Memory B cell (primary cell): ENCODE measurements at places on chromosomes 4 and X.

- no peak for DNase-seq
Measured at GRCh38 chr4:173410079-173410478, 11.2 kb upstream of the SCRG1 start.

DNA sequence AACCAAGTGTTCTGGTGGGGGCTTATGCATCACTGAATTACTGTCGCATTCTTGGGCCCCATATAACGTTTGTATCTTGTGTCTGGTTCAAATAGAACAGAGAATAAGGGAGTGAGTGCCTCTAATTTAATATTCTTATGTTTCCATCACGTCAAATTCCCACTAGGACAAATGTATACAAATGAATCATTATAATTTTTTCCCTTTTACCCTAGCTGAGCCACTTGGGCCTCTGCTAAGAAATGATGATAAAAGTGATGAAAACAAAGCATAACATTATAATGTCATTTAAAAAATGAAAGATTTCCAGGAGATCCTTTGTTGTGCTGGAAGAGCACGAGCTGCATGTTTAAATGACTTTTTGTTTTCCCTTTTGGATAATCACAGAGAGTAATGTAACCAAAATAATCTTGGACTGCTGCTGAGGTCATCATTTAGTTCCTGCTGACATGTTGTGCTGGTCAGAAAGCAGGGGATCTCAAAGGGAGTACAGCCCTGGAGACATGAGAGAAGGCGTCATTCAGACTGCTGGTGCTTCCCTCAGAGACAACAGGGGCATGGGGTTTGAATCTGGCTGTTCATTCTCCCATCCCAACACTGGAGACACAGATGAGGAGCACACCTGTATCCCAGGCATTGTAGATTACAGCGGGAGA lies 105.1 kb upstream of the SCOC start:
- no peak for DNase-seq

- DNase-seq, result no peak
Measured at GRCh38 chr4:51878431-51878830, 35.5 kb downstream of the DCUN1D4 start.

GRCh38 chr4:1168191-1169101 lies 3.9 kb downstream of the SPON2 start:
- DNase-seq, result no peak

DNA sequence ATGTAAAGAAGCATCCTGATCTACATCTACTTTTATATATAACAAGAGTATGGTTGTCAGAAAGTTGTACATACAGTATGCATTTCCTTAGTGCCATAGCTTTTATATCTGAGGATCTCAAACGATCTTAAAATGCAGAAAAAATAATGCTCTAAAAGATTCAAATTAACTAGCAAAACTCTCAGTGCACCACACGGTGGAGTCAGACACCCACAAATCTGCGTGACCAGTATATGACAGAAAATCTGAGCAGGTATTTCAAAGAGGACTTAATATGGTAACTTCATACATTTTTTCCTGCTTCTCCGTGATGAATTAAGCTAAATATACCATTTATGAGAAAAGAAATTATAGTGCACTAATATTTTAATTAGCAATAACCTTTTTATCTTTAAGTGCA lies 803.0 kb downstream of the DMD start:
- DNase-seq, result no peak

GRCh38 chrX:48677516-48677915 lies 6.1 kb upstream of the WAS start:
- DNase-seq, result no peak

GRCh38 chr4:142274137-142274536 lies 572.0 kb downstream of the INPP4B start:
- DNase-seq, result no peak

- DNase-seq, result no peak
Measured at GRCh38 chr4:30719454-30720020, 632 bp upstream of the PCDH7 start.

GRCh38 chr4:74944354-74944793 lies 11.5 kb downstream of the PARM1 start:
- DNase-seq, result no peak

- no peak for DNase-seq
Measured at GRCh38 chr4:111788099-111788498, 357.2 kb upstream of the FAM241A start.

GRCh38 chr4:93086356-93086755 lies 742.2 kb upstream of the ATOH1 start:
- DNase-seq, result no peak

- no peak for DNase-seq
Measured at GRCh38 chrX:75989806-75990590, 182.9 kb upstream of the PBDC1 start.

GRCh38 chrX:135740681-135741149 lies 27.3 kb downstream of the CT45A1 start:
- no peak for DNase-seq

- no peak for DNase-seq
Measured at GRCh38 chrX:96447161-96447560, 237.5 kb upstream of the DIAPH2 start.

- DNase-seq, result no peak
Measured at GRCh38 chr4:24799544-24800324, 4.4 kb downstream of the SOD3 start.

GRCh38 chr4:143773998-143774895 lies 73.8 kb upstream of the FREM3 start:
- peak; percentile 48 for DNase-seq

GRCh38 chr4:39682138-39682537 lies 15.8 kb upstream of the UBE2K start:
- no peak for DNase-seq

DNA sequence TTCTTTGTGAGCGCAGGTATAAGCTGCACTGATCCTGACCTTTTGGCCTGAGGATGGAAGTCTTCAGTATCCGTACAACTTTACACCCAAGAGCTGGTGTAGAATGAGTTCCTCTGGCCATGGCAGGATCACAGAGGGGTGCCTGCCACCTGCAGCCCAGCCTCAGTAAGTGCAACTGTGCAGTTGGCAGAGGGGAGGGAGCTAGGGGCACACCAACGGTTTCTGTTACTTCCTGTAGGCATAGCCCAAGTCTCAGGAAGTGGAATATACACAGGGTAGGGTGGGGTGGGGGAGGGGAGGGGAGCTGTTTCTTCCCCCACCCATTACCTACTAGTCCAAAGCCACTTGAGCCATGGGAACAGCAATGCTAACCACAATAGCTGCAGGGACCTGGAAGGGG lies 85.4 kb upstream of the GBA3 start:
- DNase-seq, result no peak

GRCh38 chr4:24858026-24858425 lies 54.8 kb downstream of the CCDC149 start:
- DNase-seq, result no peak

DNA sequence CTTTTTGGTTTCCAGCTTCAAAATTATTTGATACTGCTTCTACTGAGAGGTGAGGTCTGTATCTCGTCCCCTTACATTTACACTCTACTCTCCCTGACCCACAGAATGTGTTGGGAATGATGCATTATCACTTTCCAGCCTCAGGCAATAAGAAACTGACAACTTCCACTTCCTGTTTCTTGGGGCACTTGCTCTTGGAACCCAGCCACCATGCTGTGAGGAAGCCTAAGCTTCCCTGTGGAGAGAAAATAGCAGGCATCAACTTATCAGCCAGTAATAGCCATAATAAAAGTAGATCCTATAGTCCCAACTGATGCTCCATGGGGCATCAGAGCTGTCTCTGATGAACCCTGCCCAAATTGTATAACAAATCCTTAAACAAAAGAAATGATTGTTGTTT lies 32.6 kb downstream of the RELL1 start:
- DNase-seq, result no peak

- no peak for DNase-seq
Measured at GRCh38 chrX:13440176-13440575, 120.3 kb upstream of the ATXN3L start.

DNA sequence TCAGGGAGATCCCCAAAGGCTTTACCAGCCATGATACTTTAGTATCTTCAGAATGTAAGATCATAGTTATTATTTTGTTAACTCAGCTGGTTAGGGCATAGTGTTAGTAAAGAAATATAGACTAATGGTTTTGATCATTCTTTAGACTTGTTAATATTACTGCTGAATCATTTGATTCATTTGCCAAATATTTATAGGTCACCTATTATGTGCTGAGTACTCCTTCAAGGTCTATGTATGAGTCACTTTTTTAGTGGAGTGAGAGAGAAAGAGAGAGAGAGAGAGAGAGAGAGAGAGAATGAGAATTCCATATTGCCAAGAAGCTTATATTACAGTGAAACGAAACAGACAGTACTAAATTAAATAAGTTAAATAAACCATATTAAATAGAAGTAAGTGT lies 110.3 kb downstream of the UBE2NL start:
- no peak for DNase-seq

GRCh38 chrX:107485013-107485412 lies 35.6 kb downstream of the FRMPD3 start:
- DNase-seq, result no peak

- no peak for DNase-seq
Measured at GRCh38 chr4:78078101-78078500, 21.0 kb downstream of the FRAS1 start.

- no peak for DNase-seq
Measured at GRCh38 chrX:65488495-65488894, 46.1 kb downstream of the LAS1L start.

- no peak for DNase-seq
Measured at GRCh38 chrX:3712870-3713224, 602 bp downstream of the PRKX start.

- DNase-seq, result no peak
Measured at GRCh38 chr4:128649161-128649560, 160.3 kb upstream of the JADE1 start.

DNA sequence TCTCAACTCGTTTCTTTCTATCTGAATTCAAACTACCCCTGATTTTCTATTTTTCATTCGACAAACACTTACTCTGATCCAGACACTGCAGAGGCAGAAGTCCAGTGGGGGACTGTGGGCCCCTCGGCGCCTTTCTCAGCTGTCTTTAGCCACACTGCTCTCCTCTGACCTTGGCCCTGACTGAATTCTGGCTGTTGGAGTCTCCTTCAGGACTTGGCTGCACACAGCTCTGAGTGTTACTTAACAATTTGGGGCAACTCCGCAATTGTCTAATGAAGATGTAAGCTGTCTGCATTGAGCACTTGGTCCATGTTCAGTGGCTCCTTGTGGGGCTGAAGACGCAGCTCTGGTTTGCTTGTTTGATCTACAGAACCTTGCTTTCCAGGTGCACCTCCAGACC lies 57.3 kb upstream of the ACSL1 start:
- no peak for DNase-seq

- DNase-seq, result no peak
Measured at GRCh38 chrX:39002466-39002865, 201.2 kb downstream of the MID1IP1 start.

GRCh38 chrX:19599253-19599652 lies 83.9 kb upstream of the MAP3K15 start:
- DNase-seq, result no peak

- no peak for DNase-seq
Measured at GRCh38 chr4:127214016-127214415, 418.7 kb upstream of the INTU start.
